ENCODE measurements at places on chromosomes 11 and 22.

GRCh38 chr22:45997077-45997776 lies 20.3 kb upstream of the WNT7B start:
- DNase-seq: peak; percentile 12

DNA sequence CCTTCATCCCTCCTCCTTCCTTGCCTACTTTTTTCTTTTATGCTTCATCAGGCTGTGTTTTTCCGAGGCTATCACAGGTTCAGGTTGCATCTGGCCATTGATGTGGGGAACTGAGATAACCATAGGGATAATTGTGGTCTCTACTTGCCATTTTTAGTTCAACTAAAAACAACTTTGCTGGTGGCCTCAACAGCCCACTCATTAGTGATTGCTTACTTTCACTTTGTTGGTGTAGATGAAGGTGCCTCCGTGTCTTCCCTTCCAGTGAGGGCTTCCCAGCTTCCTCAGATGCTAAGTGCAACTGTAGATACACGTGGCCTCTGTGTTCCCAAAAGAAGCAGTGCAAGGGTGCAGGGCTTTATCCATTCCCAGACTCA lies 35.0 kb downstream of the KCNJ1 start:
- no peak for DNase-seq

GRCh38 chr11:75174781-75175370 lies 24.0 kb downstream of the SLCO2B1 start:
- no peak for DNase-seq

GRCh38 chr11:31974366-31975136 lies 116.3 kb upstream of the RCN1 start:
- no peak for DNase-seq

GRCh38 chr22:31363885-31364465 lies 17.8 kb upstream of the PATZ1 start:
- no peak for DNase-seq

DNA sequence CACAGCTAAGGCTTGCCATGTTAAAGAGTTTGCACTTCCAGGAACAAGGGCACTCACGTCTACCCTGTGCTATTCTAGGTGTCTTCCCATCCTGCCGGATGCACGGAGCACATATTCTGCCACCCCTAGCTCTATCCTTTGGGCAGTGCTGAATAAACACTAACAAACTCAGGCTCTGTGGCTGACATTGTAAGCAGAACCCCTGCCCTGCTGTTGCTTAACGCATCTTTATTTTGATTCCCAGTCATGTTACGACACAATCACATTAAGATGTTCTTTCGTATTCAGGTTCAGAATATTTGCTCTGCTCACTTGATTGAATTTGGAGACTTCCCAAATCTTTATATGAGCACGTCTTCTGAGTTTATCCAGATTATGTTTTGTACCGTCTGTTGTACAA lies 3.7 kb upstream of the HDHD5 start:
- DNase-seq: no peak

GRCh38 chr11:128326791-128327190 lies 260.6 kb downstream of the ETS1 start:
- DNase-seq: no peak

DNA sequence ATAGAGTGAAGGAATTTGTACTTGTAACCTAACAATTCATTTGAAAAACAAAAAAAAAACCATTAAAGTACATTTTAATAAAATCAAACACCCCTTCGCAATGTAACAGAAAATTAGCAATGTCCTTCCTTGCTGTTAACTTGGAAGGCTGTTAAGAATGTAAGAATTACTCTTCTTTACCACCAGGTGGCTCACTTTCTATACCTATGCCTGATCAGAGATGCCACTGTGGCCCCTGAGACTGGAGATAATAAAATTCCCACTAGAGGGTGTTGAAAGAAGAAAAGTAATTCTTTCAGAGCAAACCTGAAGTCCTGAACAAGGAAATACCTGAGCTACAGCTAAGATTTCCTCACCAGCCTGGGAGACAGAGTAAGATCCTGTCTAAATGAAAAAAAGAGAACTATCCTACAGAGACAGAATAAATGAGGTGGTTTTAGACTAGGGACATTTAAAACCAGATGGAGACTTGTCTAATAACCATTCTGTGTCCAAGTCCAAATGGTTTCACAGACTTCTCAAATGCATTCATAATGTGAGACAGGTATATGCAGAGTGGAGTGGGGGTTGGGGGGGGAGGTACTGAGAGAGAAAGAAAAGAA lies 1089.3 kb downstream of the FAM181B start:
- peak; percentile 55 for DNase-seq

- no peak for DNase-seq
Measured at GRCh38 chr11:38252620-38253019, 1654.6 kb upstream of the RAG2 start.

- no peak for DNase-seq
Measured at GRCh38 chr11:24181395-24182047, 315.3 kb upstream of the LUZP2 start.

- no peak for DNase-seq
Measured at GRCh38 chr22:30224161-30224857, 22.2 kb downstream of the LIF start.

- DNase-seq: no peak
Measured at GRCh38 chr11:120288021-120288420, 37.1 kb upstream of the TLCD5 start.

GRCh38 chr22:41951898-41952474 lies at the start of gene SMIM45:
TSS of gene SMIM45 (plus strand) at chr22:41952150.
- no peak for DNase-seq

- DNase-seq: no peak
Measured at GRCh38 chr11:76151556-76152085, 54.7 kb downstream of the WNT11 start.

DNA sequence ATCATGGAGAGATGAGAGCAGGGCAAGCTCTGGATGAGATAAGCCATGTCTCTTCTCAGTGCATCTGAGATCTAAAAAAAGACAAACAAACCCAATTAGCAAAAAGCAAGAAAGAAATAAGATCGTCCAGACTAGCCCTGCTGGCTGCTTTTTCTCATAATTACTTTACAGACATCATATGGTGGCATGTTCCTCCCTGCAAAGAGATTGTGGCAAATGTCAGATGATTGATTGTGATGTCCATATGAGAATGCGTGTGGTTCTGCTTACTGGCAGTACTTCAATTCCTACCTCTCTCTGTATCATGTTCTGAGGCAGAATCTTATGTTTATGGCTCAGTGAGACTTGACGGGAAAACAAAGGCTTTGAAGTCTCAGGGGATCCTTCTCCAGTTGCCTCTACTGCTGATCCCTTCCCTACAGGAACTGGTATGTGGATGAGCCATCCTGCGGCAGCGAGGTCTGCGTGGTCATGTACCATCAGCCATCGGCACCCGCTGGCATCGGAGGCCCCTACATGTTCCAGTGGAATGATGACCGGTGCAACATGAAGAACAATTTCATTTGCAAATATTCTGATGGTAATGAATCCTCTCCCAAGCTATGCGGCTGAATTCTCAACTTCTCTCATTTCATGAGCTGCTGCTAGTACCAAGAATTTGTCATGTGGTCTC lies 8.8 kb downstream of the LAYN start:
- DNase-seq: no peak

GRCh38 chr11:69732910-69733309 lies 29.1 kb upstream of the FGF19 start:
- no peak for DNase-seq

GRCh38 chr22:18110194-18110953 lies at the start of gene TUBA8:
TSS of gene TUBA8 (plus strand) at chr22:18110809. CDS start at chr22:18110866, 57 bp downstream.
- DNase-seq: peak; percentile 4

- no peak for DNase-seq
Measured at GRCh38 chr11:18615628-18616392, 16.2 kb downstream of the MISFA start.

Data from NCI-H748 treated with DMSO at 0.1 percent for 48 hours (cell line).